Putamen (tissue), 1 donor: ENCODE measurements at places on chromosomes 7 and 10.

GRCh38 chr10:61828034-61828433 lies 73.5 kb upstream of the ARID5B start:
- no peak for DNase-seq

DNA sequence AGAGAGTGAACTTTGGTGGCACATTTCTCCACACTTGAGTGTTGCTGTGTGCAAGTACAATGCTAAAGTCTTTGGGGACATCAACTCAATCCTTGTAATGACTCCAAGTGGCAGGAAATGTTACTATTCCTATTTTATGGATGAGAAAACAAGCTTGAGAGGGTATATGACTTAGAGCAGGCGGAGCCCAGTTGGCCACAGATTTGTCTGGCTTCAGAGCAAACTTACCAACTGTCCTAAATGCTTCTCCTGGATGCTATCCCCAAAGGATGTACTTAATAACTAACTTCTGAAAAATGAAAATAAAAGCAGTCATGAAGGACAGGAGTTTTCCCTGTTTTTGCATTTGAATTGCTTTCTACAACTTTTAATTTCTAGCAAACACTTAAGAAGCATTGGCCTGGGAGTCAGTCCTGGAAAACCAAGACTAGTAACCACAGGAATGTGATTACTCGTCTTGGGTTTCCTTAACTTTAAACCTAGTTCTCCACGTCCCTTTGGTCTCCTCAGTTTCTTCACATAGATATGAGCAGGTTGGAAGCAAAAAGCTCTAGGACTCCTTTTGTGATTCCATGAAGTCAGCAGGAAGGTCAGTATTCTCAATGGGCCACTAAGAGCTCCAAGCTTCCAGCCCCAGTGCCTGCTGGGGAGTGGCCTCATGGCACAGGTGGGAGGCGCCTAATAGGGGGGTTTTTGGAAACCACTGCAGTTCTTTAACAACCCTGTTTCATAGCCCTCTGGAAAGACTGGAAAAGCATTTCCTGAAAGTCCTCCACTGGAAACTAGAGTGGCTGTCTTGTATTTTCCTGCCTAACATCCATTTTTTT lies 140.8 kb downstream of the GLCCI1 start:
- no peak for DNase-seq

DNA sequence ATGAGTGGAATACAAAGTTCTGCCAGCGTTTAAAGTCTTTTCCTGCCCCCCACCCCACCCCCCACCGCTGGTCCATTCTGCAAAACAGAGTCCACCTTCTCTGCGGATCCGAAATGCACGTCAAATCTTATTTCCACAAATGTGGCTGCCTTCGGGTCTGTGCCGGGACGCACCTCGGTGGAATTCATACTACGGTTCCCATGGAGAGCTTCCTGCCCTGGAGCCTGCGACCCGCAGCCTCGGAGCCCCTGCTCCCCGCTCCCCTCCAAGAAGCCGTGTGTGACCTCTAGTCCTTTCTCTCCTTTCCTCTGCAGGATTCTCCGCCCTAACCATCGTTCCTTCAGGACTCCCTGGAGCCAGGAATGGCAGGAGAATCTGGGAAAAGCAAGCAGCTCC lies 12.5 kb upstream of the CALML5 start:
- no peak for DNase-seq

DNA sequence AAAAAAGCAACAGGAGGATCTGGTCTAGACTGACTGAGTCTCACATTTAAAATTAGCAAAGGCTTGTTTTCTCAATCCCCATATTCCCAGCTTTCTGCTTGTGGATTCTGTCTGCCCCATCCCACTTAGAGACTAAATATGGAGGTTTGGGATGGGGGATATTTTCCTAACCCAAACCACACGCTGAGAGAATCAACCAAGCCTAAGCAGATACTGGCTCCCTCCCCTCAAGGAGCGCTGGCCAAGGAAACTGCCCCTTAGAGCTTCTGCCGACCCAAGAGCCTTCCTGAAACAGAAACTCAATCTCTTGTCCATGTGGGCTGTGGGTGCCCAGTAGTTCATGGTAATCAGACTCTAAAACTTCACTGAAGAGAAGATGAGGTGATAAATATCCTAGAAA lies 3.9 kb downstream of the FFAR4 start:
- no peak for DNase-seq

- DNase-seq: no peak
These were observed 17.3 kb downstream of the OPALIN start for GRCh38 chr10:96341219-96342182.
